Neural progenitor cell (in vitro differentiated cells): ENCODE measurements at places on chromosomes 13 and 19. TPM values are rescaled to one million over a fixed set of nuclear protein-coding genes. Genes with fewer than 3 reads are reported as not detected.
A peak's percentile ranks its signal among the peaks of the same experiment; 100 is the strongest.

GRCh38 chr19:40445780-40446262 is 1.7 kb upstream of the SERTAD3 start:
- peaks cover 18% of the 10 kb centered on the region for H3K4me1 ChIP-seq
- H3K4me3 ChIP-seq: no peak overlapping the region
- no peaks in the 10 kb centered on the region for H3K36me3 ChIP-seq
- DNase-seq: peak; percentile 78
- peak overlapping the region; percentile 85 for H3K27ac ChIP-seq

DNA sequence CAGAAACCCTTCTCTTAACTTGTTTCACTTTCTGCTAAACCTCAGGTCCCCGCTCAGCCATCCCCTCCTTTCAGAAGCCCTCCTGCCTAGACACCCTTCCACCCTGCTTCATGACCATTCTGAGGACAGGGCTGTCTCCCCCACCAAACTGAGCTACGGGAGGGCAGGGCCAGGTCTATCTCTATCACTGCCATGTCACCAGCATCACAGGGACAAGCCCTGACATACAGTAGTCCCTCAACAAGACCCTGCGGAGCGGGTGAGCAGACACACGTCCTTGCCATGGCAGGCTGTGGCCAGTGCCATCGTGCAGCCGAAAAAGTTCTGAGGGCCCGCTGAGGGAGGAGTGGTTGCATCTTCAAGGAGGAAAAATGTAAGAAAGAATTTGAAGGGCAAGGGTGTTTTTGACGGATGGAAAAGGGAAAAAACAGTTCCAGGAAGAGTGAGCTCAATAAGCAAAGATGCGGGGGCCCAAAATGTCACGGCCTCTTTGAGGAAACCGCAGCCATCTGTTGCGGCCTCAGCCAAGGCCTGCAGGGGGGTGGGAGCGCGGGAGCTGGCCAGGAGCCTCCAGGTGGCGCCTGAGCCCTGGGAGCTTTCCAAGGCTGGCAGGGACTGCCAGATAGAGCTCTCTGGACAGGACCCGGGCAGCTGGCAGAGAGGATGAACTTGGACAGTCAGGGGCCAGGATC is 8.1 kb downstream of the PTGIR start:
- H3K36me3 ChIP-seq: no peaks in the 10 kb centered on the region
- H3K4me3 ChIP-seq: no peak overlapping the region
- peaks cover 12% of the 10 kb centered on the region for H3K4me1 ChIP-seq
- peak; percentile 83 for DNase-seq

- peaks cover 51% of the 10 kb centered on the region for H3K27me3 ChIP-seq
- H3K4me1 ChIP-seq: peaks cover 27% of the 10 kb centered on the region
- peak overlapping the region; percentile 55 for H3K4me3 ChIP-seq
- DNase-seq: peak; percentile 96
- no peaks in the 10 kb centered on the region for H3K36me3 ChIP-seq
Measured at GRCh38 chr19:18594096-18594823, 5.7 kb downstream of the REX1BD start.

- DNase-seq: peak; percentile 35
- H3K27ac ChIP-seq: no peak overlapping the region
- H3K4me1 ChIP-seq: no peaks in the 10 kb centered on the region
- H3K36me3 ChIP-seq: no peaks in the 10 kb centered on the region
- H3K27me3 ChIP-seq: no peaks in the 10 kb centered on the region
- H3K4me3 ChIP-seq: no peak overlapping the region
Measured at GRCh38 chr13:41905600-41906254, 55.2 kb downstream of the VWA8 start.

- peak within 1 kb of the TSS; percentile 63 for H3K4me3 ChIP-seq
- H3K36me3 ChIP-seq: no peaks in the 10 kb centered on the region
- no peak within 1 kb of the TSS for H3K27ac ChIP-seq
- H3K4me1 ChIP-seq: peaks cover 38% of the 10 kb centered on the region
- DNase-seq: peak; percentile 94
- no peaks in the 10 kb centered on the region for H3K27me3 ChIP-seq
Measured at GRCh38 chr13:113490496-113491417, at the start of gene DCUN1D2. DCUN1D2 (minus strand) TSS chr13:113490711; CDS start chr13:113490669, 42 bp downstream.

GRCh38 chr19:55406826-55407549 is 600 bp downstream of the UBE2S start:
- peak; percentile 42 for DNase-seq
- H3K4me1 ChIP-seq: peaks cover 15% of the 10 kb centered on the region
- peaks cover 10% of the 10 kb centered on the region for H3K36me3 ChIP-seq
- H3K4me3 ChIP-seq: peak overlapping the region; percentile 88
- no peaks in the 10 kb centered on the region for H3K27me3 ChIP-seq
- H3K27ac ChIP-seq: peak overlapping the region; percentile 98

RDH8 gene
- total RNA-seq: not detected in 2 replicates

- no peak overlapping the region for H3K4me3 ChIP-seq
- no peak overlapping the region for H3K27ac ChIP-seq
- H3K36me3 ChIP-seq: no peaks in the 10 kb centered on the region
- H3K4me1 ChIP-seq: no peaks in the 10 kb centered on the region
- H3K27me3 ChIP-seq: no peaks in the 10 kb centered on the region
- no peak for DNase-seq
Measured at GRCh38 chr13:22893204-22893603, 287.6 kb upstream of the SGCG start.

PSG7 gene
- not detected in 2 replicates for total RNA-seq

GRCh38 chr13:58706421-58706820 is 1074.9 kb downstream of the PCDH17 start:
- no peak overlapping the region for H3K4me3 ChIP-seq
- no peak for DNase-seq
- H3K4me1 ChIP-seq: no peaks in the 10 kb centered on the region
- no peaks in the 10 kb centered on the region for H3K36me3 ChIP-seq

TSHZ3 gene
- total RNA-seq: 0.60 and 1.2 TPM in 2 replicates
